ENCODE measurements at places on chromosomes 4 and X.

DNA sequence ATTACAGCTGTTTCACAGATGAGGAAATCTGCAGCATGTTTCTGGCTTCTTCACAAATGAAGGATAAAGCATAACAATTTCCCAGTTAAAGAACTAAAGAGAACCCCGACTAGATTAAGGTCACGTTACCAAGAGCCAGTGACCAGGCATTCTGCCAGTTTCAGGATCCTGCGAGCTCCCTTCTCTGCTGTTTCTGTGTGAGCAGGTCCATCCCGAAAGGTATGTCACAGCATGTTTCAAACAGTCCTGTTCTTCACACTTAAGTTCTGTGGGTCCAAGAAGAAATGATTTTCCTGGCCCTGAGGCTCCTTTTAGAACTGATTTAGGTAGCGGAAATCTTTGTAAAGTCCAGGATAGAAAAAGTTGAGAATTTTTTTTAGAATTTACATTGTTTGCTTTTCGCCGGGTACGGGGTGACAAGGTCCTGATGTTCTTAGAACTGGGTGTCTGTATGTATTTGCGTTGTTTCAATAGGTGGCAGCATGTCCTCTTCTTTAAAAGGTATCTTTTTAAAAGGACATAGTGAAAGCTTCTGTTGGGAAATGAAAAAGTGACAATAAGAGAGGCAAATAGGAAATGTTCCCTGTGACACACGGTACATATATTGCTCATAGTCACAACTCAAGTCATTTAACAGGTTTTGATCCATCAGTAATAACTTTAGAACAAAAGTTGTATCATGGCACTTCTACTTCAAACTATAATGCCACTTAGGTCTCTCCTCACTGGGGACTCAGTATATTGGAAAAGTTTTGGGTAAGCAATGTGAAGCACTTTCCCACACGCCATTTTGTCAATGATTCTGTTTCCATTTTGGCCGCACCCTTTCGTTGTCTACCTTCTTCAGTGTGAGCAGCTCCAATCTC, 18.4 kb downstream of the IL21 start:
- DNase-seq: peak; percentile 83

DNA sequence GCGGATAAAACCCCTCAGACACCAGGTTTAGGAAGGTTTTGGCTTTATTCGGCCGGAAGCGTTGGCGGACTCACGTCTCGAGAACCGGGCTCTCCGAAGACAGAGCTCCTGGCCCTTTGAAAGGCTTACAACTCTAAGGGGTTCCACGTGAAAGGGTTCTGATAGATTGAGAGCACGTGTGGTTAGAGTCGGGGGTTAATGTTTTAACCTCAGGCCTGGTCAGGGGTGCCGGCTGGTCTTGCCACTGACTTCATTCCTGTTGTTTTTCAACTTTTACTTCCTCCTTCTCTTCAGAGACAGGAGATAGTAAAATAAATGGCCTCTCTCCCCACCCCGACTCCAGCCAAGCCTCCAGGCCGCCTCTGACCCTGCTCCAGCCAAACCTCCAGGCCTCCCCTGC, 4.7 kb upstream of the ASMT start:
- no peak for DNase-seq

DNA sequence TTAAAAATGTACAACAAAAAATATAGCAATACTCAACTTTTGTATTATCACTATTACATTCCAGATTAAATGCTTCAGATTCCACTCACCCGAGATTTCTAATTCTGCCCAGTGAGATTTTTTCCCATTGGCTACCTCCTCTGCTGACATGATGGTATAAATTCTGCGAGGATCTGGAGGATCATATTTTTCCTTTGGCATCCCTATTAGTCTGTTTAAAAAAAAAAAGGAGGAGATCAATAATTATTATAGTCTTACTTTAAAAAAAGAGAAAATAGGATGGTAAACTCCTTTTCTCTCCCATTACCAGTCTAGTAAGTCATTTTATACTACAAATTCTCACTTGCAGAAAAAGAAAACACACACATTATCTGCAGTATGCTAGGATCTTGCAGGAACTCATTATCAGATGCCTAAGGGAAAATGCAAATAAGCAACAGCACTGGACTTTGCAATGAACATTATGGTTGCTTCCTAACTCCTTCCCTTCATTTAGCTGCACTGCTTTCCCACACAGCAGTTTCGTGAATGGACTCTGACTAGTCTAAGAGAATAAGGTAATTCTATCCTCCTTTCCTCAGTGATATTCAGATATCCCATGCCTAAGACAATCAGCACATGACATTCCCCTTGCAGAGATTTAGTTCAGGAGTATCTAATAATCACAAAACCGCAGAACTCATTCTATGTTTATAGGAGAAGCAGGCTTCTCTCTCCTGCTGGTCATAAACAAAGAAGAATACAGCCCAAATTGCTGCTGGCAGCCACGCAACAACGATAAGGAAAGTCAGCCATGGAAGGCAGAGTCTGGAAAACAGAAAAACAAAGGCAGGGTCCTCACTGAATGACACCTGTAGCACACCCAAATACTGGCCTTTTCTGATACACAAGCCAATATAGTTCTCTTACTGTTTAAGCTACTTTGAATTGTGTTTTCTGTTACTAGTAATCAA, 42.7 kb downstream of the CNOT6L start:
- no peak for DNase-seq

- DNase-seq: no peak
Measured at GRCh38 chrX:136250191-136251040, 784 bp downstream of the MAP7D3 start.

- no peak for DNase-seq
Measured at GRCh38 chrX:20666331-20666730, 399.6 kb upstream of the RPS6KA3 start.

- DNase-seq: no peak
Measured at GRCh38 chr4:20487446-20487845, 212.8 kb upstream of the PACRGL start.

- DNase-seq: no peak
Measured at GRCh38 chr4:182825786-182826185, 91.4 kb downstream of the DCTD start.

- DNase-seq: no peak
Measured at GRCh38 chrX:41276661-41277506, 57.1 kb upstream of the DDX3X start.

DNA sequence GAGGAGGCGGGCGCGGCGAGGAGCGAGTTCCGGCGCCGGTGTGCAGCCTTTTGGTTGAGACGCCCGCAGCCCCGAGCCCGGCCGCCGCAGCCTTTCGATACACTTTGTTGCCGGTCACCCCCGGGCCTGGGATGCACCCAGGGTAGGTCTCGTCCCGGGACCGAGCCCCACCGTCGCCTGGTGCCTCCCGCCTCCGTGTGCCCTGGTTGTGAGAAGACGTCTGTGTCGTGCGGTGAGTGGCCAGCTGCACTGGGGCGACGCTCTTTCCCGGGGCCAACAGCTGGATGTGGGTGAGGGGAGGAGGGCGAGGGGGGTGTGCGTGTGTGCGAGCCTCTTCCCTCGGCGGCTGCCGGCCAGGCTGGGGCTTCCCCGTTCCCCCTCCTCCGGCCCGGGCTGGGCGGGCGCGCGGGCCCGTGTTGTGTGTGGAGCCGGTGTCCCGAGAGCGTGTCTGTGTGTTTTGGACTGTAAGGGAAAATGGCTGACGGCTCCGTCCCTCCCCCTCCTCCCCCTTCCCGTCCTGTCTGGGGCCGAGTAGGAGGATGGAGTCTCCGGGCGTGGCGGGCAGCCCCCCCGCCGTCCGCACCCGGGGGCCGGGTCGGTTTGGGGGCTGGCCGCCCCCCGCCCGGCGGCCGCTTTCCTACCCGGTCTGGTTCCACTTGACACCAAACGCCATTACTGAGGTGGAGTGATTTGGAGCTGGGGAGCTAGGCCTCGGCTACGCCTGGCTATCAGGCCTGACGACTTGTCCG, 807 bp downstream of the USP9X start:
- peak; percentile 50 for DNase-seq

GRCh38 chr4:7771541-7772507, 167.8 kb downstream of the AFAP1 start:
- DNase-seq: no peak

DNA sequence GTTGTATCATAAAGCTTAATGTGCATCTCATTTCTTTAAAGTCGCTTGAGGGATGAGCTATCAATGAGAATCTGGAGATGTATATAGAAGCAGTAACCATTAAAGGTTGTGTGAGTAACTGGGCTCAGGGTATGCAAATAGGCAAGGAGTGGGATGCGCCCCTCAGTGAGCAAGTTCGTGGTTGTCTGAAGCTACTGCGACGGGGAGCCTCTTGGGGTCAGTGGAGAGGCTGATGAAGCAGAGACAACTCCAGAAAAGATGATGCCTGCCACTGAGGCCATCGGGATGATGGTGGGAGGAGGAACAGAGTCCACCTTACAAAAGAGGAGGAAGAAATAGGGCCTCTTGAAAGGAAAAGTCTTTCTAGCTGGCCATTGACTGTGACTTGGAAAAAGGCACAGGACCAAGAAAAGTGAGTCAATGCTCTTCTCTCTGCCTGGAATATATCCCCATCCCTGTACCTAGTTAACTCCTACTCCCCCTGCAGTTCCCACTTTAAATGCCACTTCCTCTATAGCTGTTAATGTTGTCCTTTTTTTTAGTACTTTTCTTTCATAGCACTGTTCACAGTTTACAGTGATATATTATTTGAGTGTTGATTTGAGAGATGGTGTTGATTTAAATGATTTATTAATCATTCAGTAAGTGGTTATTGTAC, 51.4 kb upstream of the LSM6 start:
- DNase-seq: no peak

DNA sequence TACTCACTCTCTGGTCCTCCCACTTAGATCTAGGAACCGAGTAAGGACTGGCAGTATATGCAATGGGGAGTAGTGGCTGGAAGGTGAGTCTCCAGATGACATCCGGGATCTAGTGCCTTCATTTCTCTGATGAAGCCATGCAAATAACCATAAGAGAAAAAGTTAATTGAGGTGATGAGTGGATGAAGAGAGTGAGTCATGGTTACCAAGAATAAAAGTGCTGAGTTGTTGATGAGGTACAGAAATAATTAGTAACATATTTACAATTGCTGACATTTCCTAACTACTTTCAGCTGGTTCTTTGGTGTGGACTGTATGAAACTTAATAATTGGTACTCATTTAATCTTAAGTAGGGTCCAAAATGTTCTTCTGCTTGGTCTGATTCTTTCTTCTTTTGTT, 146.7 kb upstream of the PITX2 start:
- no peak for DNase-seq

DNA sequence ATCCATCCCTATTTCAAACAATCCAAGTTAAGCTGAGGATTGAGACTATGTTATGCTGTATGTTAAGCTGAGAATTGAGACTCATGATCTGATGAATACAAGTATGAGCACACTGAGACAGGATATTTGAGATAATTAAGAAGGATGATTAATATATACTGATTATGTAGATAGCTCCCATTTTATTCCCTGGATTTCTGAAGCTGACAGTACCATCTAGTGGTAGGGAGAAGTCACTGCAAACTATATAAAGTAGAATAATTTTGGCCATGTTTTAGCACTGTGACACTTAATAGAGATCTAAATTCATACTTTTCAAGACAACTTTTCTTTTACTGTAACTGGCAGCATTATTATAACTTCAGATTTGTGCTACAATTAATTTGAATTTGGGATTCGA, 63.8 kb upstream of the HPRT1 start:
- DNase-seq: peak; percentile 11

GRCh38 chrX:31271615-31272471, 200.0 kb upstream of the FTHL17 start:
- DNase-seq: no peak

DNA sequence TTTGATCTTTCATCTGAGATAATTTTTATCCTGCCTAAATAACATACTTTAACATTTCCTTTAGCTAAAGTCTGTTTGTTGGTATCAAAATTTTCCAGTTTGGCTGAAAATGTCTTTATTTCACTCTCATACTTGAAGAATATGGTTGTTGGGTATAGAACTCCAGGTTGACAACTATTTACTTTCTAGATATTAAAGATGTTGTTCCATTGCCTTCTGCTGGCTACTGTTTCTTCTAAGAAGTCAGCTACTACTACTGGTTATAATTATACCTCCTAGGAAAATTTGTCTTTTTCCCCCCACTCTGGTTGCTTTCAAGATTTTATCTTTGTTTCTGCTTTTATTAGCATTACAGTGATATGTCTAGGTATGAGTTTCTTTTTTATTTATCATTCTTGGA, 75.7 kb downstream of the SH3RF1 start:
- DNase-seq: no peak

DNA sequence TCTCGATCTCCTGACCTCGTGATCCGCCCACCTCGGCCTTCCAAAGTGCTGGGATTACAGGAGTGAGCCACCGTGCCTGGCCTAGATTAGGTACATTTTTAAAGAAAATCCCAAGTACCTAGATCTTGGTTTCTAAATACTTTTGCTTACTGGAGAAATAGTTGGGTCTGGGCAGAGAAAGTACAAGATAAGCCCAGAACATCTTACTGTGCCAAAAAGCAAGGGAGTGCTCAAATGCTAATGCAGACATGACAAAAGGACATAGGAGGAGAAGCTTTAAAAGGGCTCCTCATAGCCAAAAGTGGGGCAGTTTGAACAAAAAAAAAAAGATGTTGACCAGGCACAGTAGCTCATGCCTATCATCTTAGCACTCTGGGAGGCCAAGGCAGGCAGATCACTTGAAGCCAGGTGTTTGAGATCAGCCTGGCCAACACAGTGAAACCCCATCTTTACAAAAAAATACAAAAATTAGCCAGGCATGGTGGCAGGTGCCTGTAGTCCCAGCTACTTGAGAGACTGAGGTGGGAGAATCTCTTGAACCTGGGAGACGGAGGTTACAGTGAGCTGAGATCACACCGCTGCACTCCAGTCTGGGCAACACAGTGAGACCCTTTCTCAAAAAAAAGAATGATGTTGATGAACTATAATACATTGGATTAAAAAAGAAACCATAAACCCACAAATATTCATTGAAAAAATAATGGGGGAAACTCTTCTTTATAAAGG, 107.5 kb downstream of the APBB2 start:
- DNase-seq: no peak

GRCh38 chr4:162163892-162164759, at the start of gene FSTL5:
TSS of gene FSTL5 (minus strand) at chr4:162164000. CDS start at chr4:162111396, 52,604 bp downstream.
- peak; percentile 32 for DNase-seq

GRCh38 chr4:77433418-77433733, 172.2 kb upstream of the CXCL13 start:
- DNase-seq: peak; percentile 52

GRCh38 chrX:4710618-4711433, 997.4 kb upstream of the PRKX start:
- no peak for DNase-seq

DNA sequence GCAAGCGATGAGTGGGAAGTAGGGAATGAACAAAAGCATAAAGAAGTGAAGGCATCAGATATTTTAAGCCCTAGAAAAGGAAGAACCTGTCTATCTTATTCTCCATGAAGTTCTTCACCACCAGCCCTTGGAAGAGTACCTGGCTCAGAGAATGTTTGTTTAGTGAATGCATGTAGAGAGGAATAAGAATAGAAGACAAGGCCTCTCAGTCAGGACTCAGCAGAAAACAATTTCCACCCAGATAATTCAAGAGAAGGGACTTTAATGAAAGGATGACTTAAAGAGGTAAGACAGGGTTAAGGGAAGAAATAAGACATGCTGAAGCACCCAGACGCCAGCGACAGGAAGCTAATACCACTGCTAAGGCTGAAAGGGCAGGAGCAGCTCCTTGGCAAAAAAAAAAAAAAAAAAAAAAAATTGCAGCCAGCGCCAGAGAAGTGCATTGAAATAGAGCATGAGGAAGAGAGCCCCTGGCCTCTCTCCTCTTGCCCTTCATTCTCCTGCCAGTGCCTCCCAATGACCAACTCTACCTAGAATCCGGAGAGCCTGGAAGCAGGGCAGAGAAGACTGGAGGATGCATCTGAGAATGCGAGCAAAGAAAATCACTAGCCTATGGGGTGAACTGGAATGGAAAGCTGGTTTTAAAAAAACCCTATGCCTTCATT, 47.2 kb upstream of the RASGEF1B start:
- no peak for DNase-seq

- peak; percentile 29 for DNase-seq
Measured at GRCh38 chr4:148445071-148445859, 3.1 kb upstream of the NR3C2 start.
